ENCODE measurements at places on chromosomes 1 and 21.

- DNase-seq: no peak
Measured at GRCh38 chr1:36168514-36168913, 12.6 kb downstream of the MAP7D1 start.

GRCh38 chr1:171590022-171590421 lies 32.0 kb upstream of the MYOCOS start:
- DNase-seq: no peak

GRCh38 chr1:243549791-243550190 lies 293.9 kb downstream of the SDCCAG8 start:
- DNase-seq: no peak

DNA sequence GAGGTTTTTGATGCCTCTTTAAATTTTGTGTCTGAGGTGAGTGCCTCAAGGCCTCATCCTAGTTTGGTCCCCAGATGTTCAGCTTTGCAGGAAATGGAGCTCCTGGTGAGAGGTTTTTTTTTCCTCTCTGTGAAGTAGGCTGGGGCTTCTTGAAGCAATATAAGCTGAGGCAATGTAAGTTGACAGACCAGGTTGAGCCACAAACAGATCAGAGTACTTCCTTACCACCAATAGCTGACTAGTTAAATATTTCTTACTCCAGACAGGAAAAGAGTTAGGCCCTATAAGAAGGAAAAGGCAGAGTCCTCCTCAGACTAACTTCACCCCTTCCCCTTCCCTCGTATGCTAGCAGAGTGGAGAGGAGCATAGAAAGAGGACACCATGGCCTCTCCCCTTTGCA lies 341.0 kb downstream of the LMO4 start:
- no peak for DNase-seq

DNA sequence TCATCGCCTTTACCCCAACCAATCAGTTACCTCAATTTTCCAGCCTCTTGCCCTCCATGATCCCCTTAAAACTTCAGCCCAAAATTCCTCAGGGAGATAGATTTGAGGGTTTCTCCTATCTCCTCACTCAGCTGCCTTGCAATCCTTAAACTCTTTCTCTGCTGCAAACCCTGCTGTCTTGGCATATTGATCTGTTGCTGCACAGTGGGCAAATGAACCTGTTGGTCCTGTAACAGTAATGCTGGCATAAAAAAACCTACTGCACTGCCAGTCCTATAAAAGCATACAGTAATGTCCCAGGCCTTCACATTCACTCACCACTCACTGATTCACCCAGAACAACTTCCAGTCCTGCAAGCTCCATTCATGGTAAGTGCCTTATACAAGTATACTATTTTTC lies 5.1 kb upstream of the TEDDM1 start:
- DNase-seq: no peak

DNA sequence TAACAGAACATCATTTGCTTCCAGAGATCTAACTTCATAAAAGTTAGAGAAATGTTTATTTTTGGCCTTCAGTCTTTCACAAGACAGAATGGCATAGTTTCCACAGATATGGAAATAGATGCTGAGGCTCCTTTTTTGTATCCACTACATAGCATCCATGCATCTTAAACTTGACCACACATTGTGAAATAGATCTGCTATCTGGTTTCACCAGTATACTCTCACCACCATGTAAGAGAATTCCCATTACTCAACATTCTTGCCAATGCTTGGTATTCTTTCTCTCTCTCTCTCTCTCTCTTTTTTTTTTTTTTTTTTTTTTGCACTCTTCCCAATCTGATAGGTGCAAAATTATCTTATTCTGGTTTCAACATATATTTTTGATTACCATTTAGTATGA lies 52.1 kb upstream of the PRMT6 start:
- DNase-seq: no peak

Measured in stimulated activated CD8-positive, alpha-beta memory T cell treated with anti-CD3 and anti-CD28 coated beads, Interleukin-7, amount 100 ng/mL, for 1 hour (primary cell).